Renal cortical epithelial cell (primary cell): ENCODE measurements at places on chromosomes 3 and 15. TPM values are rescaled to one million over a fixed set of nuclear protein-coding genes. Genes with fewer than 3 reads are reported as not detected.

GRCh38 chr3:95168526-95168925, 1105.7 kb downstream of the NSUN3 start:
- no peak for DNase-seq

- DNase-seq = no peak
Measured at GRCh38 chr3:67619991-67620390, 34.4 kb downstream of the SUCLG2 start.

KCNAB1 gene
- under 0.01 TPM in 1 of 2 replicates, not detected in the other for total RNA-seq

RLBP1 gene
- not detected in 2 replicates for total RNA-seq
